ENCODE measurements at places on chromosomes 3 and 15.
A peak's percentile ranks its signal among the peaks of the same experiment; 100 is the strongest.

DNA sequence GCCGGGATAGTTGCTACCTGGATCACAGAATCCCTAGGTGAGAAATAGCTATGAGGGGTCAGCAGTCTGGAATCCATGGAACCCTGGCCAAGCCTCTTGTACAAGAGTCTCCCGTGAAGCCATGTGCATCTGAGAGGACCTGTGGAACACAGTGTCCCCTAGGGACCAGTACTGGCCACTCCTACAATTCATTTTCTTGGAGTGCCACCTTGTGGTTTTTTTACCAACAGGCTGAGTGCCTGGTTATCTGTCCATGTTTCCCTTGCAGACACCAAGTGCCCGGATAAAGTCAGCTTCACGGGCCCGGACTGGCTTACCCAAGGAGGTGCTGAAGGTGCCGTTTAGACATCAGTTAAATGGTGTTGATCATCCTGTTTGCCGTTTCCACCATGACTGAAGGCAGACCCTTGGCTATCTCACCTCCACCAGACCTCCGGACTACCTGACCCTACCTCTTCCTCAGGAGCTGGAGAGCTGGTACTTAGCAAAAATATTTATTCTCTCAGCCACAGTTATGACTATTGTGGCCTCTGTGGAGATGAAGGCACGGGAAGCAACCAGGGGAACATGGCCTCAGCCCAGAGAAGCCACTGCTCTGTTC is 93.9 kb downstream of the RBPMS2 start:
- peak; percentile 50 for DNase-seq

DNA sequence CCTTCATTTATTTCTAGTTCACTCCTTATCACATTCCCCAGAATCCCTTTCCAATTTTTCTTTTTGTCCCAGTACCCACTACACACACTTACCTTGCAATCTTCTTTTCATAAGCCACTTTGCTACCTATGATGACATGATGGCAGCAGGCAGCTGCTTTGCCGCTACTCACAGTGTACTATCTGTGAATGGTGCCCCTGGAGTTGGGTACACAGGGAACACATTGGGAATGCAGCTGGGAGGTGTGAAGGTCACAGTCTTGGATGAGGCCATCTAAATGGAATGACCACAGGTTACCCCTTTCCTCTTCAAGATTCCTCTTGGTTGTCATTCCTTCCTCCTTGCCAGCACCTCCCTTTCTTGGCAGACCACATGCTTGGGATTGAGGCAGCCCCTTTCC is 20.8 kb upstream of the TNIK start:
- no peak for DNase-seq

GRCh38 chr3:144556392-144556791 is 584.8 kb downstream of the DIPK2A start:
- no peak for DNase-seq

DNA sequence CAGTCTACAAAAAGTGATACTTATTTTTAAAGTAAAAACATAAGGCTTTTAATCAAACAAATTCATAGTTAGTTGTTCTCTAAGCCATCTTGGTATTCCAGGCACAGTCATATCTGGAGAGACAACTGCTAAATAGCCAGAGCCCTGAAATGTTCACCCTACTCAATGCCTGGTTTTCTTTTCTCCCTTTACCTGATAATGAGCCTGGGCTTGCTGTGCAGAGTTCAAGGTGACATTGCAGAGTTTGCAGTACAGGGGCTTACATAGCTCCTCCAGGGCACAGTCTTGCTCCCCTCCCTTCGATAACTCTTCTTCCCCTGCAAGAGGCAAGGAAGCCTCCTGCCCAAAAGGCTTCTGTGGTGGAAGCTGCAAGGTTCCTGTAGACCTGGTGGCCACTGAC is 4.3 kb downstream of the ZMAT3 start:
- no peak for DNase-seq

GRCh38 chr3:4534906-4535305 is 41.8 kb downstream of the ITPR1 start:
- DNase-seq = no peak
